ENCODE measurements at places on chromosomes 16 and 17. TPM values are rescaled to one million over a fixed set of nuclear protein-coding genes. Genes with fewer than 3 reads are reported as not detected.

MT1A gene
- total RNA-seq = not detected

HBA2 gene
- total RNA-seq = not detected

DLG4 gene
- 59.9 TPM for total RNA-seq

MT1E gene
- not detected for total RNA-seq

STX1B gene
- total RNA-seq = 5.9 TPM

Measured in mesothelial cell of epicardium (in vitro differentiated cells).